ENCODE measurements at places on chromosomes 11 and 22.

DNA sequence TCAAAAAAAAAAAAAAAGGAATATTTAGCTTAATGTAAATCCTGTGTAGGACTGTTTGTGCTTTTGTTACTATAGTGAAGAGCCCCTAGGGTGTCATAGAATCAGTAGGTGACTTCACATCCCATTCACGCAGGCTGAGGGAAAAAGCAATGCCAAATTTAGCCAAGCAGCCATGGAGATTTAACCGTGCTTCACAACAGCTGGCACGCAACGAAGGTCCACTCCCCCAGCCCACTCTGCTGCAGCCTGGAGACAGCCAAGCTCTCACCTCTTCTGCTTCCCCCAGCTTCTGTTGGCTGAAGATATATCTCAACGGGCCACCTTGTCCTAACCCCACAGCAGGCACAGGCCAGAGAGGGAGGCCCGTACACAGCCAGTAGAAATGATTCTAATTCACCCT, 78.8 kb upstream of the BID start:
- H3K4me3 ChIP-seq: no peak overlapping the region
- H3K27ac ChIP-seq: no peak overlapping the region
- H3K36me3 ChIP-seq: peaks cover 20% of the 10 kb centered on the region
- no peak for DNase-seq
- H3K27me3 ChIP-seq: no peaks in the 10 kb centered on the region
- H3K4me1 ChIP-seq: no peaks in the 10 kb centered on the region

GRCh38 chr11:44590769-44591168, 25.3 kb downstream of the CD82 start:
- no peak overlapping the region for H3K4me3 ChIP-seq
- no peak overlapping the region for H3K27ac ChIP-seq
- H3K27me3 ChIP-seq: no peaks in the 10 kb centered on the region
- no peak for DNase-seq

DNA sequence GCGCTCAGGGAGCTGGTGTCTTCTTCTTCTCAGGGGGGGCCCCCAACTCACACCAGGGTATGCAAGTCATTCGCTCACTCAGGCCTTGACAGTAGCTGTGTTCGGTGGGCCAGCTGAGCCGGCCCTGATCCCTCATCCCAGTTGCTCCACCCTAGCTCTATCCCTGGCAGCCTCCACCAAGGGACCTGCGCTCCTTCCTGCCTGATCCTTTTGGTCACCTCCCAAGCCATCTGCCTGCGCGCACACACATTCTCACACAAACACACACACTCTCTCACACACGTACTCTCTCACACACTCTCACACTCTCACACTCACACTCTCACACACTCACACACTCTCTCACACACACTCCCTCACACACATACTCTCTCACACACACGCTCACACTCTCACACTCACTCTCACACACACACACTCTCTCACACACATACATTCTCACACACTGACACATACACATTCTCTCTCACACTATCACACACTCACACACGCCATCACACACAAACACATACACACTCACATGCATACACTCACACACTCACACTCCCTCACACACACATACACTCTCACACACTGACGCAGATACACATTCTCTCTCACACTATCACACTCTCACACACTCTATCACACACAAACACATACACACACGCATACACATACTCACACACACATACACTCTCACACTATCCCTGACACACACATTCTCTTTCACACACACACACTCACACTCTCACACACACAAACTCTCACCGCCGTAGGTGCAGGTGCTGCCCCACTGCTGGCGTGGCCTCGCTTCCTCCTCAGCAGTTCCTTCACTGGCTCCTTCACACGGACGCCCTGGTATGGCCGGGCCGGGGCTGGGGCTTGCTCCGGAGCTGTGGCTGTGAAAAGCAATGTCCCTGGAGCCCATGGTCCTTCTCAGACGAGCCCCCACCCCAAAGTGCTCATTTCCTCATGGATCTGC, 20.8 kb downstream of the POU2AF1 start:
- no peak overlapping the region for H3K27ac ChIP-seq
- no peaks in the 10 kb centered on the region for H3K36me3 ChIP-seq
- no peaks in the 10 kb centered on the region for H3K27me3 ChIP-seq
- no peak overlapping the region for H3K4me3 ChIP-seq
- H3K4me1 ChIP-seq: no peaks in the 10 kb centered on the region

- no peaks in the 10 kb centered on the region for H3K36me3 ChIP-seq
- no peak for DNase-seq
- H3K27ac ChIP-seq: no peak overlapping the region
Measured at GRCh38 chr11:61709572-61709971, 29.4 kb downstream of the DAGLA start.

- H3K27me3 ChIP-seq: no peaks in the 10 kb centered on the region
- DNase-seq: no peak
- no peaks in the 10 kb centered on the region for H3K36me3 ChIP-seq
- H3K4me1 ChIP-seq: no peaks in the 10 kb centered on the region
- H3K4me3 ChIP-seq: no peak overlapping the region
Measured at GRCh38 chr11:22454461-22455090, 116.4 kb downstream of the SLC17A6 start.

DNA sequence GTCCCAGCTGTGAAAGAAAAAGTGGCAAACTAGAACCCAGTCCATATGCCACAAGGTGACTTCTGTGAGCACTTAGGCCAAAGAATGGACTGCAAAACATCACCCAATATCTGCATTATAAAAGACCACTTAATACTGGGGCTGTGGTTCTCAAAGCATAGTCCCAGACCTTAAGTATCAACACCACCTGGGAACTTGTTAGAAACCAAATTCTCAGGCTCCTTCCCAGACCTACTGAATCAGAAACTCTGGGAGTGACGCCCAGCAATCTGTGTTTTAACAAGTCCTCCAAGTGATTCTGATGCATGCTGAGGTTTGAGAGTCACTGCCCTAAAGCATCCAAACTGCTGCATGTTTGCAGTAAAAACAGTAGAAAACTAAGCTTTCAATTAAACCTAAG, 81.3 kb downstream of the SERGEF start:
- DNase-seq: no peak
- H3K4me3 ChIP-seq: no peak overlapping the region
- no peak overlapping the region for H3K27ac ChIP-seq
- peaks cover 3% of the 10 kb centered on the region for H3K36me3 ChIP-seq
- H3K4me1 ChIP-seq: peaks cover under 1% of the 10 kb centered on the region

DNA sequence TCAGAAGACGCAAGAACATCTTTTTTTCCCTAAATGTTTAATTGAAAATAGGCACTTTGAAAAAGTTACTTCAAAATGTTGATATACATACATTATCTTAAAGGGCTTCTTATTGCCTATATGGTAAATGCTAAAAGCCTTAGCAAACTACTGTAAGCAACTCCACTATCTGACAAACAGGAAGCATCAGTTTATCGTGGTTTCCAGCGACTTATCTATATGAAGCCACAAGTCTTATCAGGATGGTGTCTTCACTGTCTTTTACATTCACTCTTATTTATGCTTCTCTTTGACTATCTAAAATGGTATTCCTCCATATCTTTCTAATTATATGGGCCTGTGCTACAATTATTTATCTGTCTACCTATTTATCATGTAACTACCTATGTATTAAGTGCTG, 2091.9 kb downstream of the LRRC4C start:
- DNase-seq: peak; percentile 57
- H3K4me3 ChIP-seq: no peak overlapping the region
- no peaks in the 10 kb centered on the region for H3K36me3 ChIP-seq
- no peak overlapping the region for H3K27ac ChIP-seq

GRCh38 chr11:130535520-130535919, 87.1 kb downstream of the ADAMTS15 start:
- DNase-seq: peak; percentile 40
- H3K4me3 ChIP-seq: no peak overlapping the region
- no peak overlapping the region for H3K27ac ChIP-seq
- no peaks in the 10 kb centered on the region for H3K4me1 ChIP-seq

DNA sequence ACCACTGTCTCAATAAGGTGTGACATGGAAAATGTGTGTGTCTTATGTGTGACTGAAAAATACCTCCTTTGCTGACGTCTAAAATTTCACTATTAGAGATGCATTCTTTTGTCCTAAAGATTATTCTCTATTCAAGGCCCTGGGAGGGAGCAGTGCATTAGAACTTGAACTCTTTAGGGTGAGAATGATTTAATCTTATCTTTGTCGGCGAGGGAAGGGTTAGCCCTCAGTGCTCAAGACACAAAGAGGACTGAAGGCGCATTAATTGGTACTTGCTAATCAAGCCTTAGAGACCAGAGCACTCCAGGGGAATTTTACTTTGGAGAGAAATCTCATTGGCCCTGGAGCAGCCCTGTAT, 29.8 kb upstream of the PLET1 start:
- H3K4me3 ChIP-seq: peak overlapping the region; percentile 68
- H3K4me1 ChIP-seq: no peaks in the 10 kb centered on the region
- no peak overlapping the region for H3K27ac ChIP-seq
- no peaks in the 10 kb centered on the region for H3K27me3 ChIP-seq

- no peak overlapping the region for H3K27ac ChIP-seq
- DNase-seq: peak; percentile 40
- no peaks in the 10 kb centered on the region for H3K36me3 ChIP-seq
- H3K4me3 ChIP-seq: no peak overlapping the region
- no peaks in the 10 kb centered on the region for H3K27me3 ChIP-seq
Measured at GRCh38 chr11:123580557-123581275, 73.7 kb downstream of the SCN3B start.

GRCh38 chr11:22851477-22851876, 8.8 kb downstream of the CCDC179 start:
- no peaks in the 10 kb centered on the region for H3K4me1 ChIP-seq
- H3K27ac ChIP-seq: no peak overlapping the region
- H3K36me3 ChIP-seq: no peaks in the 10 kb centered on the region
- DNase-seq: peak; percentile 74
- H3K27me3 ChIP-seq: no peaks in the 10 kb centered on the region

- no peaks in the 10 kb centered on the region for H3K27me3 ChIP-seq
- no peak overlapping the region for H3K4me3 ChIP-seq
- H3K4me1 ChIP-seq: peaks cover 10% of the 10 kb centered on the region
- H3K27ac ChIP-seq: no peak overlapping the region
- no peaks in the 10 kb centered on the region for H3K36me3 ChIP-seq
Measured at GRCh38 chr22:40721266-40721665, 42.0 kb downstream of the MCHR1 start.

- H3K4me1 ChIP-seq: no peaks in the 10 kb centered on the region
- peak; percentile 13 for DNase-seq
- H3K36me3 ChIP-seq: no peaks in the 10 kb centered on the region
- no peaks in the 10 kb centered on the region for H3K27me3 ChIP-seq
- H3K4me3 ChIP-seq: no peak overlapping the region
- H3K27ac ChIP-seq: no peak overlapping the region
Measured at GRCh38 chr11:109747839-109748238, 325.8 kb downstream of the C11orf87 start.

GRCh38 chr11:76639621-76640020, 30.9 kb downstream of the LRRC32 start:
- H3K36me3 ChIP-seq: no peaks in the 10 kb centered on the region
- no peaks in the 10 kb centered on the region for H3K27me3 ChIP-seq
- no peak overlapping the region for H3K4me3 ChIP-seq
- DNase-seq: no peak
- peaks cover 17% of the 10 kb centered on the region for H3K4me1 ChIP-seq

GRCh38 chr11:64786308-64786707, 8.0 kb upstream of the SF1 start:
- no peak overlapping the region for H3K27ac ChIP-seq
- H3K36me3 ChIP-seq: peaks cover 31% of the 10 kb centered on the region
- no peak overlapping the region for H3K4me3 ChIP-seq
- no peak for DNase-seq

DNA sequence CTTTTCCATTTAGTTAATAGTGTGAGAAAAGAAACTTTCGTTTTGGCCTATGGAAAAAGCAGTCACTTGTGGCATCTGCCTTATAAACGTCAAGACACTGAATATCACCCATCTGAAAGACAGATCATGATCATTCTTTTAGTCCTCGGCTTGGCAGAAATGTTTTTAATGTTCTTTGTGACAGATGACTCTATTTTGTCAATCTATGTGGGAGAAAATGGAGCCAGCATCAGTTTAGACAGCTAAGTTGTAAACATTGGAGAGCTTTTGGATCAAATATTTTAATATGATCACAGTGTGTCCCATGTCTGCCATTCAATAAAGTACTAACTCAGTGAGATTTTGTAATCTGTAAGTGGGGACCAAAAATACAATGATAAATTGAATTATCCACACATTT, 85.1 kb upstream of the LUZP2 start:
- H3K36me3 ChIP-seq: no peaks in the 10 kb centered on the region
- no peaks in the 10 kb centered on the region for H3K27me3 ChIP-seq
- no peak for DNase-seq
- H3K4me3 ChIP-seq: no peak overlapping the region
- no peaks in the 10 kb centered on the region for H3K4me1 ChIP-seq
- no peak overlapping the region for H3K27ac ChIP-seq

DNA sequence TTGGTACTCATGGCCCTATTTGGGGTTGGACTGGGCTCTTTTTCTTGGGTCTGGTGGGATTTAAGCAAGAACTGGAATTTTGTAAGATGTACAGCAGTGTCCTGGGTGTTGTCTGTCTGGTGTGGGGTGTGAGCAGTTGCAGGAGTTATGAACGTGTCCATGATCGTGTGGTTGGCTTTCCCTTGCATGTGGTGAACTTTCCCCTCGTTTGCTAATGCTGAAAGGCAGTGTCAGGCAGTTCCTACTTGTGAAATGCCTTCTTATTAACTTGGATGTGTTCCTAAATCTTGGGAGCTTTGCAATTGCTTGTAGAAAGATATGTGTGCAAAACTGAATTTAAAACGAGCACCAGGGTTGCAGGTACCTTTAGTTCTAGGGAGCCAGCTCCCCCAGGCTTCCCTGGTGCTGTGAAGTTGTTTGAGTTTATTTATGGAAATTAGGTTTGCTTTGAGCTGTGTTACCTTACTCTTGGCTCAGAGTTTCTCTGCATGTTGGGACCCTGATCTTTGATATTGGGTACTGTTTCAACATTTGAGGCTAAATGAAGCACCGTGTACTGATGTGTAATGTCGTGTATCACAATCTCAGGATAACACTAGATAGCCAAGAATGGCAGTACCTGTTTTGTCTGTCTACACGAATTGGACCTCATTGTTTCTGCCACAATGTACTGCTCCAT, 35.8 kb upstream of the HSD17B12 start:
- DNase-seq: no peak
- peak overlapping the region; percentile 99 for H3K4me3 ChIP-seq
- H3K27ac ChIP-seq: peak overlapping the region; percentile 90
- no peaks in the 10 kb centered on the region for H3K36me3 ChIP-seq
- H3K27me3 ChIP-seq: peaks cover 3% of the 10 kb centered on the region
- peaks cover 9% of the 10 kb centered on the region for H3K4me1 ChIP-seq

Data from common myeloid progenitor, CD34-positive (primary cell).